ENCODE measurements at places on chromosomes 6 and 20.

DNA sequence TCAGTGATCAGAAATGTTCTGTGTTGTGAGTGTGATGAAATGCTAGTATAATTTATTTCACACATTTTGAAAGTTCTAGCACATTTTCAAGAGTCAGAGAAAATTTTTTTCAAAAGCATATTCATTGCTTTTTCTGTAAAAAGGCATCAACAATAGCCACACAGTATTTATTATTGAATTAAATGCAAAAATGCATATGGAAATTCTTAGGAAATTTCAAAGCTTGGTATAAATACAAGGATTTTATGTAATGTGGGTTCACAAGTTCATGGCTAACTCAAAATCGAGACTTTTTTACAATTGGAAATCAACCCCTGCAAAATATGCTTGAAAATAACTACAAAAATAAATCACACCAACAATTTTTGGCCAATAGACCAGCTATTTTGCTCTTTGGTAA lies 302.0 kb upstream of the ECI2 start:
- no peak for DNase-seq

DNA sequence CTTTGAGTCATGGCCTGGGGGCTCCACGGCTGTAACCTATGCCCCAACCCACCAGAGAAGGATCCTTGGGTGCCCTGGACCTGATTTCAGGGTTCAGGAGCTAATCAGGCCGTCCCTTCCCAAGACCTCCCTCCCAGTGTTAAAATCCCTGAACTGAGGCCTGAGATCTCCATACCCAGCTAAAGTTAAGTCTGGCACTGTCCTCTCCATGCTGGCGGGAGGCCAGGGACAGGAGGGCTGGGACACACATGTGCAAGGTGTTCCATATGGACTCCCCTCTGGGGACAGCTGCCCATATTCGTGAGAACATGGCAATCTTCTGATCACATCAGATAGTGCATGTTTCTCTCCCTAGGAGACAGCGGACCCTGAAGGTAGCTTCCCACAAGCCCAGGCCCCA lies 11.5 kb upstream of the TREML4 start:
- no peak for DNase-seq

DNA sequence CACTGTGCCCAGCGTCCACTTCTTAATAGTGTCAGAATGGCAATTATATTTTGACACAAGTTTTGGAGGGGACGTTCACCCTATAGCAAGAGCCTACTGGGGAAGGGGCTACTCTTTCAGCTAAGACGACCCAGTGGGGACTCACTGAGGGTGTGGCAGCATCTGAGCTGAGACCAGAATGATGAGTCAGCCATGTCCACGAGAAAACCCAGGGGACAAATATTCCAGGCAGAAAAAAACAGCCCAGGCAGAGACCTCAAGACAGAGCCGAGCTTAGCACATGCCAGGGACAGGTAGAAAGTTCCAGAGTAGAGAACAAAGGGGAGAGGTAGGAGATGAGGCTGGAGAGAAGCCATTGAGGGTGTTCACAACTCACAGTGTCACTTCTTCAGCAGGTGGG lies 11.2 kb downstream of the CNBD2 start:
- no peak for DNase-seq

DNA sequence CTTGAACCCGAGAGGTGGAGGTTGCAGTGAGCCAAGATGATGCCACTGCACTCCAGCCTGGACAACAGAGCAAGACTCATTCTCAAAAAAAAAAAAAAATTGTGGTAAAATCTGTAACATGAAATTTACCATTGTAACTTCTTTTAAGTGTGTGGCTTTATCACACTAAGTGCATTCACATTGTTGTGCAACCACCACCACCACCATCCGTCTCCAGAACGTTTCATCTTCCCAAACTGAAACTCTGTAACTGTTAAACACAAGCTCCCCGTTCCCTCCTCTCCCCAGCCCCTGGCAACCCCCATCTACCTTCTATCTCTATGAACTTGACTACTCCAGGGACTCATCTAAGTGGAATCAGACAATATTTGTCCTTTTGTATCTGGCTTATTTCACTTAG lies 29.7 kb downstream of the PDRG1 start:
- no peak for DNase-seq

- peak; percentile 94 for DNase-seq
These were observed 41.0 kb downstream of the CYP24A1 start for GRCh38 chr20:54132612-54133433.

- DNase-seq = peak; percentile 59
These were observed 332.3 kb downstream of the BCKDHB start for GRCh38 chr6:80438772-80439171.

DNA sequence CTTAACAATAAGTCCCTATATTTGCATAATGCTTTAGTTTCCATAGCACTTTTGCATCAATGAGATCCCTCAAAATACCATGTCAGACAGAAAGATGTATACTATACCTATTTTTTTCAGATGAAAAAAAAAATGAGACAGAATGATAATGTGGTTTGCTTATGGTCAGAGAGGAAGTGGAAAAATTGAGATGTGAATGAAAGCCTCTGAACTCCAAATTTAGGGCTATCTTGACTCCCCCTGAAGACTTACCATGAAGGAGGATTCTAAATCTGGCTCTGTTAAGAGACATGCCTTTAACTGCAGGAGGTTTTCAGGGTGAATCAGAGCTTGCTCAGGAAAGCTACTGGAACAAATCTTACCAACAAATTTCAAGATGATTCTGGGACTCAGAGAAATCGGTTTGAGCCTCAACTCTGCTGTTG lies 176.2 kb downstream of the ISM1 start:
- DNase-seq = no peak

- DNase-seq = no peak
These were observed 146.2 kb upstream of the SMLR1 start for GRCh38 chr6:130681028-130681427.

All from AG04450 (cell line).